ENCODE measurements at places on chromosomes 12 and 14. TPM values are rescaled to one million over a fixed set of nuclear protein-coding genes. Genes with fewer than 3 reads are reported as not detected.

CEBPE gene
- total RNA-seq: not detected

RTN1 gene
- not detected for total RNA-seq

SLC39A2 gene
- total RNA-seq: not detected

PLEKHG7 gene
- not detected for total RNA-seq

DDX55 gene
- total RNA-seq: 33.3 TPM

FSCB gene
- total RNA-seq: not detected

NT5DC3 gene
- total RNA-seq: 3.5 TPM

DNA sequence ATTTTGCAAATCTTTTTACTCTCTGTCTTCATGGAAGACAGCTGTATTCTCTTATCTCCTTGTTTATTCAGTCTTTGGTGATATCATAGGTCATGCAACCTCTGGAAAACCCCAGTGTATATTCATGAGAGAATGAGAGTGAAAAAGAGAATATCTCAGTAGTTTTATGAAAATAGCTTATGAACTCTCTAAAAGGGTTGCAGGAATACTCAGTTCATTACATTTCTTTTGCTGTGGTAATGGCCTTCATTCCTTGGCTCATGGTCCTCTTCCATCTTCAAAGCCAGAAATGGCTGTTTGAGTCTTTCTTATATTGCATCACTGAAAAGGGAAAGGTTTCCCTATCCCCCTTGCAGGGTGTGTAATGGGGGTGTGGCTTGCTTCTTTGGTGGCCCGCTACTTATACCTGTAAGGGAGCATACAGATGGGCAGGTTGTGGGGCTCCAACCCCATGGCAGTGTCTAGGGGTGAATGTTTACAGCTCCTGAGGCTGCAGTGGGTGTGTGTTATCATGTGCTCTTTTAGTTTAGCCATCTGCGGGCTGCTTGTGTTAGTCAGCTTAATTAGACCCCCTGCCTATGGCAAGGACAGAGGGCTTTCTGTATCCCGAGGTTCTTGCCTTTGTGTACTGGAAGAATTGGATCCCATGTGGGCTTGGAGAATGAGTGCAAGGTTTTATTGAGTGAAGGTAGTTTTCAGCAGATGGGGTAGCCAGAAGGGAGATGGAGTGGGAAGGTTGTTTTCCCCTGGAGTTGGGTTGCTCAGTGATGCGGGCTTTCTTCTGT lies 150.2 kb downstream of the CCDC91 start:
- no peak for DNase-seq

- no peak for DNase-seq
These were observed 17.8 kb downstream of the AACS start for GRCh38 chr12:125083072-125083471.

- no peak for DNase-seq
These were observed 757 bp downstream of the SLC25A3 start for GRCh38 chr12:98594050-98594835.

DNA sequence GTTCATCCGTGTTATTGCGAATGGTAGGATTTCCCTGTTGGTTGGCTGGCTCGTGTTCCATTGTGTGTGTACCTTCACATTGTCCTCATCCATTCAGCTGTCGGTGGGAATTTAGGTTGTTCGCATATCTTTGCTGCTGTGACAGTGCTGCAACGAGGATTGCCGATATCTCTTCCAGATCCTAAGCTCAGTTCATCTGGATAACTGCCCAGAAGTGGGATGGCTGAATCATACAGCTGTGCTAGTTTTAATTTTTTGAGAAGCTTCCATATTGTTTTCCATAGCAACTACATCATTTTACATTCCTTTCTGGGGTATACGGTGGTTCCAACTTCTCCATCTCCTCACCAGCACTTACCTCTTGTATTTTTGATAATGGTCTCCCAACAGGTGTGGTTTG lies 292.8 kb upstream of the SFSWAP start:
- DNase-seq: no peak

DNA sequence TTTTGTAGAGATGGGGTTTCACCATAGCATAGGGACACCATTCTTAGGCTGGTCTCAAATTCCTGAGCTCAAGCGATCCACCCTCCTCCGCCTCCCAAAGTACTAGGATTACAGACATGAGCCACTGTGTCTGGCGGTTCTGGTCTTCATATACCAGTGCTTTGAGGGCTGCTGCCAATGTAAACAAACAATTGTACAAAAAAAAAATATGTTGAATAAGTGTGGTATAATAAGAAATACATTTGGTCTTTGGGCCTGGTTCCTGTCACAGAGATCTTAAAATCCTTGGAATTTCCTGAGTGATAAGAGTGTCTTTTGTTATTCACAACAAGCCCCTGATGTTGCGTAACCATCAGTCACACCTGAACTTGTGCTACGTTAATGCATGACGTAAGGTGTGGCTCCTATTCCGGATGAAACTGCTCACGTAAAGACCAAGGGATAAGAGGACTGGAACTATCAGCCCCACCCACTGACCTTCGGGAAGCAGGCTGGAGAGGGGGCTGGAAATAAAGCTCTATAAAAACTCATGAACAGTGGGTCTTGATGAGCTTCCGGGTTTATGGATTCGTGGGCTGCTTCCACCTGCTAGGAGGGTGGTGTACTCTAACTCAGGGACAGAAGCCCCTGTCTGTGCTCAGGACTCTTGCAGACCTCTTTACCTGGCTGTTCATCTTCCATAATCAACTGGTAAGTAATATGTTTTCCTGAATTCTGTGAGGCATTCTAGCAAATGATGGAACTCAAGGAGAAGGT lies 16.5 kb upstream of the RIMKLB start:
- no peak for DNase-seq

- peak; percentile 43 for DNase-seq
These were observed 5.1 kb upstream of the TNFAIP2 start for GRCh38 chr14:103118018-103118662.

DNA sequence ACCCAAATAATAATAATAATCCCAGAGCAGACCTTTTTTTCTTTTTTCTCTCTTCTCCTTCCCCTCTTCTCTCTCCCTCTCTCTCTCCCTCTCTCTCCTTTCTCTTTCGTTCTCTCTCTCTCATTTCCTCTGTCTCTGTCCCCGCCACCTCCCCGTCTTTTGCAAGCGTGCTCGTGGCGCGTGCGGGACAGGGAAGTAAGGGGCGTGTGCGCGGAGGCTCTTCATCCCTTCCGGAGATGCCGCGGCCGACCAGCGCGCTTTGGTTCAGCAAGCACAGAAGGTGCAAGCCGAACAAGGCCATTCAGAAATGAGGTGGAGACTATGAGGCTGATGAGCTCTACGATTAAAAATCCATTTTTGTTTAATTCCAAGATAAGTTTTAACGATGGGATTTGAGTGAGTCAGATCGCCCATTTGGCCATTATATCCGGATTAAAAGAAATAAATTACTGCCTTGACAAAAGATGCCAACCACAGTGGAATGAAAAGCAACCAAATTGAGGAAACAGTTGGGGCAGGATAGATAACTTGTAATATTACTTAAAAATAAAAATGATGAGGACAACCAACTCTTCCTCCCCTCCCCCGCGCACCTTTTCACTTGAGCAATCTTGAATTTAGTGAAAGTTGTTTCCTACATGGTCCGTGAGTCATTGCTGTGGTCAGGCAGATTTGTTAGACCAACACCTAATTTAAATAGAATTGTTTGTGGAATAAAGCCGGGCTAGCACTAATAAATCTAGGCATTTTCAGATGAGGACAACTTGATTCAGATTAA lies 1.2 kb upstream of the AMIGO2 start:
- peak; percentile 41 for DNase-seq

- peak; percentile 68 for DNase-seq
These were observed 71.4 kb upstream of the GPR68 start for GRCh38 chr14:91315844-91316267.

GRCh38 chr14:104339361-104339760 lies 201.0 kb downstream of the KIF26A start:
- DNase-seq: no peak

DNA sequence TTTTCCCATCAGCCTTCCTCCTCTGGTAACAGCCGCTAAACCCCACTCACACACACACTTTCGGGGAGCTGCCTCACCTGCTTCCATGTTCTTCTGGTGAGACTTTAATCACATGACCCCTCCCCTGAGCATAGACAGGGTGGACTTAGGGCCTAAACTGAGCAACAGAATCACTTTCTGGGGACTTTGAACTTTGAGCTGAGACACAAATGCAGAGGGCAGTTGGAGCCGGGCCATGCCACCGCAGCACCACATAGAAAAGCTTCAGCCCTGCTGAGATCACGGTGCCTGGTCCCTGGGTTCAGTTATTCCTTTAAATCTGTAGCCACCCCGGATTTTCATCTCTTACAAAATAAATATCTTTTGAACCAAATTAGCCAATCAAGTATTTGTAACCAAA lies 18.4 kb upstream of the MAP3K9 start:
- no peak for DNase-seq

- DNase-seq: no peak
These were observed 1.1 kb upstream of the CSRP2 start for GRCh38 chr12:76879710-76880518.

All from CD4-positive, alpha-beta T cell (primary cell).